ENCODE measurements at places on chromosomes 16 and 17. TPM values are rescaled to one million over a fixed set of nuclear protein-coding genes. Genes with fewer than 3 reads are reported as not detected.

HASPIN gene
- 2.2 TPM for total RNA-seq

KRT20 gene
- total RNA-seq = 23.2 TPM

CD300LF gene
- total RNA-seq = 0.63 TPM

TMEM114 gene
- total RNA-seq = not detected

KCNH4 gene
- total RNA-seq = 0.79 TPM

CARHSP1 gene
- 62.1 TPM for total RNA-seq

CD300E gene
- 0.42 TPM for total RNA-seq

Measured in urinary bladder (tissue), 4 donors.